ENCODE measurements at places on chromosomes 4 and X.

DNA sequence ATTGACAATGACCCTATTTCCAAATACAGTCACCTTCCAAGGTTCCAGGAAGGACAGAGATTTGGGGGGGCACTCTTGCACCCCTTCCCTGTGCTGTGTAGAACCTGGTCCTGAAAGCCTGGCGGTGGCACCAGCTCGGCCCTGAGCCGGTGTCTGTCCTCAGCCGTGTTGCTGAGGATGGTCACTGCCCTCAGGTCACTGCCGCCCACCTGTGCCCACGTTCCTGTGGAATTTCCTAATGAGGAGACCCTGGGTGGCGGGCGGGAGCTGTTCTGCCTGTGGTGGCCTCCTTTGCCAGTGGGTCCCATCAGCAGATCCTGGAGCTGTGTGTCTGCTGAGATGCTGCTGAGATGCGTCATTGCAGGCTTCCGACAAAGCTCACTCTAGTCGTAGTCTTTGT, 32.9 kb downstream of the NELFA start:
- no peak for DNase-seq

DNA sequence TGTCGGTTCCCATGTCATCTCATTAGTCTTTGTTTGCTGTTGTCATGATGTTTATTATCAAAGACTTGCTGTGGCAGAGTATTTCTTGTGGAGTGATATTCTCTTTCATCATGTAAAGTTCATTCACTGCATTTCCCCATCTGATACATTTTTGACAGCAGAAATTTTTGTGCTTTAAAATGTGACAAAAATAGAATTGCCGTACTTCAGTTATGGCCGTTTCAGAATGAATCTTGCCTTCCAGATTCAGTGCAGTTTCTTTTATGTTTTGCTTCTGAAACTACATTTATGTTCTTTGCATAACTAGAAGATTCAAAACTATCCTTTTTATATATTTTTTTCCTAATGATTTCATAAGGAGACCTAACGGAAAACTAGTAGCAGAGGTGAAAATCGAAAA, 10.0 kb downstream of the CSTF2 start:
- no peak for DNase-seq

GRCh38 chr4:11489453-11490083, 60.9 kb upstream of the HS3ST1 start:
- no peak for DNase-seq

GRCh38 chrX:12007881-12008280, 130.4 kb upstream of the FRMPD4 start:
- DNase-seq, result no peak

DNA sequence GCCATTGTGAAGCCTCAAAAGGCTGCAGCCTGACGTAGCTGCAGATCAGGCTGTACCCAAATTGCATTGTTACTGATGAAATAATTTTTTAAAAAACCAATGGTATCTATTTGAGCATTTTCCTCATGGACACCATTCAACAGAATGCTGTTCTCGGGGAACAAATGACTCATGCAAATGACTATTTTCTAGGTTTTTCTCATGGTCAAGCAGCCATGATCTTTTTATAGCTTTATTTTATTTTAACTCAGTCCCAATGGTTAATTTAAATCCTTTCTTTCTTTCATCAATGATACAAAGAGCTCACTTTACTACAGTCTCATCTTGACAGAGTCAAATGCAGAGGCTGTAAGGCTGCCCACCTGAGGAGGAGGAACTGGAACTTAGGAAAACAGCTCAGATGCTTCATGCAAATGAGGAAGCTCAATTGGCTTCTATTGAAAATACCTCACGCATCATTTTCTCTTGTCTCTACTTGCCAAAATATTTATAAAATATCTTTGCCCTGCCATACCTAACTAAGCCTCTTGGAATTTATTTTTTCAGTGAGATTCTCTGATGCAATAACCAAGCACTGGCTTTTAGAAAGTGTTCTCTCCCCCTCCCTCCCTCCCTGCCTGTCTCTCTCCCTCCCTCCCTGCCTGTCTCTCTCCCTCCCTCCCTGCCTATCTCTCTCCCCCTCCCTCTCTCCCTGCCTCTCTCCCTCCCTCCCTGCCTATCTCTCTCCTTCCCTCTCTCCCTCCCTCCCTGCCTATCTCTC, 81.0 kb downstream of the SORBS2 start:
- DNase-seq, result no peak

DNA sequence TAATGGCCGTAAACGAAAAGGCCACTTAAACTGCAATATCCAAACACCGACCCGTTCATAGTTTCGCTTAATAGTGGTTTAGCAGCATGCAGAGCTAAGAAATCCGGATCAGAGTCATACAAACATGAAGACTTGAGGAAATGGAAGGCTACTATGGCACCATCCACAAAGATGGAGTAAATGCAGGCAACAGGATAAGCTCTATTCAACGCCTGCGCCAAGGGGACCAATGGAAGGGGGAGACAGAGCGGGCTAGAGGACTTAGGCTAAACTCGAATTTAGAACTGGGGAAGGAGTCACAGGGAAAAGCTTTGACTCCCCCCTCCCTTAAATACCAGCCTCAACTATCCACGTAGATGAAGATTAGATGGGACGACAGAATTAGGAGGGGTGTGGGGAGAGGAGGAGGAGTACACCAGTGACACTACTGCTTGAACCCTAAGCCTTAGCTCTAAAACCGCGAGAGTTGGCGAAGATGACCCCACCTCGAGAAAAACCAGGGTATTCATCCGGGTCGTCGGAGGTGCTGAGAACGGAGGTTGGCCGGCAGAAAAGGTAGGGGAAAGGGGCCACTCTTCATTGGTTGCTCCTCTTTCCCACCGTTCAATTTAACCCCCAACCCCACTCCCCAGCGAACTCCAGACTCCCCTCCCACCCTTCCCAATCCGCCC, 3.5 kb downstream of the HUWE1 start:
- DNase-seq, result peak; percentile 3

GRCh38 chr4:110669663-110670062, 46.8 kb upstream of the PITX2 start:
- DNase-seq, result no peak

GRCh38 chr4:33886356-33886755, 2358.0 kb downstream of the ARAP2 start:
- DNase-seq, result no peak

DNA sequence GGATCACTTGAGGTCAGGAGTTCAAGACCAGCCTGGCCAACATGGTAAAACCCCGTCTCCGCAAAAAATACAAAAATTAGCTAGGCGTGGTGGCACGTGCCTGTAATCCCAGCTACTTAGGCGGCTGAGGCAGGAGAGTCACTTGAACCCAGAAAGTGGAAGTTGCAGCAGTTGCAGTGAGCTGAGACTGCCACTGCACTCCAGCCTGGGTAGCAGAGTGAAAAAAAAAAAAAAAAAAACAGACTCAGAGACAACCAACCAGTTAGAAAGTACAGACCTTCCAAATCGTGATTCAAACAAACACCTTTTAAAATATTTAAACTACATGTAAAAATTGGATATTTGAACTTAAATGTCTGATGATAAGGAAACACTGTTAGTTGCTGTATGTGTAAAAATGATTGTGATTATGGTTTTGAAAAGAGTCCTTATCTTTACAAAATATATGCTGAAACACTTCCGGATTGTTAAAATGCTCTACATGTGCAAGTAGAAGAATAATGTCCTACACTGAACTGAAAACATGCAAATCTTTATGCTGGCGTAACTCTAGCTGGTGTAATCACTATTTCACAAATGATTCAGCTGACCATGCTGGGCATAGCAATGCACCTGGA, 37.8 kb downstream of the SH3KBP1 start:
- DNase-seq, result no peak

- DNase-seq, result no peak
These were observed 167.9 kb upstream of the GLRA2 start for GRCh38 chrX:14361435-14361834.

GRCh38 chrX:4320436-4320947, 607.0 kb upstream of the PRKX start:
- no peak for DNase-seq

DNA sequence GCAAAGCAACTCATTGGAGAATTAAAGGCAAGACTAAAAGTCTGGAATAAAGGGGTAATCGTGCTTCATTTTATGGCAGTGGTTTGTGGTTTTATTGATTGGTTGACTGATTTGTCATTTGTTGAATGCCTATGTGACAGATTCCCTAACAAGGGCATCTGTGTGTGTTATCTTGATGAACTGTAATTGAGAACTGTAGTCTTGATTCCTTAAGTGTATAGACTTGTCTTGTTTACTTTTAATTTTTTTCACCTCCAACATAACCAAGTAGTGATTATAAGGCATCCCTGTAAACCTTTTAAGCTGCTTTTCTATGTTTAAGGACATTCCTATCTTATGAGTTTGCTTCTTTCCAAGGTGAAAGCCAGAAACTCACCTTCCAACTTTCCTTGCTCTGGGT, 216.0 kb upstream of the TAPT1 start:
- no peak for DNase-seq
